ENCODE measurements at places on chromosomes 6 and 20.
A peak's percentile ranks its signal among the peaks of the same experiment; 100 is the strongest.

DNA sequence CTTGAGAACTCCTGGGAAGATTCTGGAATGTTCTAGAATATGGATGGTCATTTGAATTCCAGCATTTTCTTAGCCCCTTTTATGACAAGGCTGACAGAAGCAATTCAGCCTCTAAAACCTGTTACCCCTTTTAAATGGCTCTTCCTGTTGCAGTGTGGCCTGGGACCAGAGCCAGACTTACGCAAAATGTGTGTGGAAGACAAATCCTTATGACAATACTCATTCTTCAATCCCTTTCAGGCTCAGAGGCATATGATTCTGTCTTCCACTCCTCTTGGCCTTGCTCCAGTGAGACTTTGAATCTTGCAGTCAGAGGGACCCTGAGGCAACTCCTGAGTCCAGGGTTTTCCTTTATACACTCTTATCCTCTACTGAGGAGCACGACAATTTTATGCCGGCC, 287.0 kb downstream of the CLIC5 start:
- no peak for DNase-seq

- DNase-seq, result no peak
Measured at GRCh38 chr20:57818418-57819181, 108.8 kb upstream of the PMEPA1 start.

GRCh38 chr6:97812940-97813339, 529.9 kb upstream of the MMS22L start:
- DNase-seq, result no peak

GRCh38 chr6:113723182-113723581, 134.0 kb upstream of the MARCKS start:
- no peak for DNase-seq

- no peak for DNase-seq
Measured at GRCh38 chr6:162124710-162125435, 602.7 kb downstream of the PRKN start.

GRCh38 chr20:36216314-36217025, 19.8 kb upstream of the AAR2 start:
- DNase-seq, result no peak

- DNase-seq, result no peak
Measured at GRCh38 chr6:97586344-97586743, 303.3 kb upstream of the MMS22L start.

- peak; percentile 64 for DNase-seq
Measured at GRCh38 chr20:4946986-4947385, 54.3 kb downstream of the SLC23A2 start.

DNA sequence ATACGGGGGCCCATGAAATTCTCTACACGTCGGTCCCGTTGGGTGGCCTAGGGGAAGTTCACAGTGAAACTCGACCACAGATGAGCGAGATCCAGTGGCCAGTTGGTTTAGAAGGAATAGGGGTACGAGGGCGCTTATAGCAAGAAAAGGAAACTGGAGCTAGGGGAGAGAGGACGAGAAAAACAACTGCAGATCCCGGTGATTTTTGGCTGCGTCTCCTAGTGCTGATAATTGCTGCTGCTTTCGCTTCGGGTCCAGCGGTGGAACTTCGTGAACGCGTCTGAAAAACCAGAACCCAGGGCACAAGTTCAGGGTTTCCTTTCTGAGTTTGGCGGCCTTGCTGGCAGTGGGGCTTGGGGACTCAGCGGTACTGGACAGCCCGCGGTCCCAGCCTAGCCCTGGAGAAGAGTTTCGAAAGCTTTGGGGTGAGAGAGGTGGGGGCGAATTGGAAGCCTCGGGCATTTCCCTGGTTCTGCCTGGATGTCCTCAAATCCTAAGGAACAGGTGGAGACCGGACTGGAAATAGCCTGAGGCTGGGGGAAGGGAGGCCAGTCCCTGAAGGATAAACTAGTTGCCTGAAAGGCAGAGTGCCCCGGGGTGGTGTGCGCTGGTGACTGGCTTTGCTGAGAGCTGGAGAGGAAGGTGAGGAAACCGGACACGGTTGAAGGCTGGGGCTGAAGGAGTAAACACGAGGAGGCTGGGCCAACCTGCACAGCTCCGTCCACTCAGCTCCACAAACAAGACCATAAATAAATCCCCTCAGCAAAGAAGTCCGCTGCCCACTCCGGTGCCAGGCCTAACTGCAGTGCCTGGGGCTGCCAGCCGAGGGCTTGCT, 793 bp downstream of the GMPR start:
- no peak for DNase-seq

DNA sequence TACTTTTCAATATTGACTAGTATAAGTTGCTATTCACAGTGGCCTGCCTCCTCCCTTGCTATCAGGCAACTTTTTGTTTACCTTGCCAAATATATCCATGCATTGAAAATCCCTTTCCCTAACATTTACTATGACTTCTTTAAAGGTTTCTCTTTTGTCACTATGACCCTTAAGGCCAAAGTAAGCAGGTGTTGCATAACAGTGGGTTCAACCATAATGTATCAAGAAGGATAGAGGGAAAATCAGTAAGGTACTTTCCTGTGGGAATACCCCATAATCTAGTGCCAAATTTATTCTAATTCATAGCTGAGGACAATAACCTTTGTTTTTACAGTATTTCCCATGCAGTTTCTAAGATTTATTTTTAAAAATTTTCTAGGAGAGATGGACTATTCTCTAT, 527.6 kb downstream of the CDKAL1 start:
- DNase-seq, result no peak

DNA sequence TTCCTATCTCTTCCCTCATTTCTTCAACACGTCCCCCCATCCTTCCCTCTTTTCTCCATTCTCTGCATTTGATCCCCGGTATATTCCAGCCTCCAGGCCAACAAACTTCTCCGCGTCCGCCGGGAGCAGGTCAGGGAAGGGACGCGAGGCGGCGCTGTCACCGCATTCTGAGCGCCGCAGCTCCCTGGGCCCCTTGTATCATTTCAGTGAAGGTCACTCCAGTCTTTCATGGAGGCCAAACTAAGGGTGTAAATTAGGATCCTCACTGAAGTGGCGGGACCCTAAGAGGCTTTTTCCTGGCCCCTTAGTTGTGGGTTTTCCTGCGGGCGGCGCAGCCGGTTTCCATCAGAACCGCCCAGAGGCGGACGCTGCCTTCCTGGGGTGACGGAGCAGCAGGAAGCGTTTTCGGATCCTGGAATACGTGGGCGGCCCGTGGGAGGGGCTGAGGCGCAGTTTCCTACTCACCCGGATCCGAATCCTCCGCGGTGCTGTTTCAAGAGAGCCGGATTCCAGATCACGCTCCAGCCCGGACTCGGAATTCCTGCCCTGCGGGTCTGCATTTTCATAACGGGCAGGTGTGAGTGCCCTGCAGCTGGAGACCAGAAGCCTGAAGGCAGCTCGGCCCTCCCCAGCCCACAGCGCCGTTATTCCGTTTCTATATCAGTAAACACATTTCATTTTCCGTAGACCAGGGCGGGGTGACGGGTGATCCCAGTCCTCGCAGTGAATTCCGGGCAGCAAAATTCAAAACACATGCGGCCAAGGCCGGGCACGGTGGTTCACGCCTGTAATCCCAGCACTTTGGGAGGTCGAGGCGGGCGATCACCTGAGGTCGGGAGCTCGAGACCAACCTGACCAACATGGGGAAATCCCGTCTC, 3.6 kb upstream of the MICA start:
- DNase-seq, result peak; percentile 71

GRCh38 chr6:76866091-76866915, 597.0 kb downstream of the HTR1B start:
- DNase-seq, result no peak

DNA sequence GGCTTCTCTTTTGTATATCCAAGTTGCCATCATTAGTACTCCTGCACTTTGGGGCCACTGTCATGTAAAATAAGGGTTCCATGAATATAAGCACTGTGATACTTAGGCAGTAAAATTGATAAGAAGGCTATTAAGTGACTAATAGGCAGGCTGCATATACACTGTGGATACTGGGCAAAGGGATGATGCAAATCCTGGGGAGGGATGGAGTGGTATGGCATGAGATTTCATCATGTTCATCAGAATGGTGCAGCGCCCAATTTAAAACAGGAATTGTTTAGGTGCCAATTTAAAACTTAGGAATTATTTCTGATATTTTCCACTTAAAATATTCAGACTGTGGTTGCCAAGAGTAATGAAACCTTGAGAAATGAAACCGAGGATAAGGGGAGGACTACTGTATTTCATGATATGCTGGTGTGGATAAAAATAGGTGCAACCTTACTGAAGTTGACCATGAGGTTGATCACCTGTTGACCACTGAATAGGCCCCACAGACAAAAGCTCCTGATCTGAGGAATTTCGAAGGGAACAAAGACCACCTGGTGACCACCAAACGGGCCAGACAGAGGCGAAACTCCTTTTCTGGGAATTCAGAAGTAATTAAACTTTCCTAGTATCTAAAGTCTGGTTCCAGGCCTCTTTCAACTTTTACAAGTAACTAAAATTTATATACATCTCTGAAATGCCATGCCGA, 4.9 kb upstream of the TRIM39 start:
- DNase-seq, result no peak

DNA sequence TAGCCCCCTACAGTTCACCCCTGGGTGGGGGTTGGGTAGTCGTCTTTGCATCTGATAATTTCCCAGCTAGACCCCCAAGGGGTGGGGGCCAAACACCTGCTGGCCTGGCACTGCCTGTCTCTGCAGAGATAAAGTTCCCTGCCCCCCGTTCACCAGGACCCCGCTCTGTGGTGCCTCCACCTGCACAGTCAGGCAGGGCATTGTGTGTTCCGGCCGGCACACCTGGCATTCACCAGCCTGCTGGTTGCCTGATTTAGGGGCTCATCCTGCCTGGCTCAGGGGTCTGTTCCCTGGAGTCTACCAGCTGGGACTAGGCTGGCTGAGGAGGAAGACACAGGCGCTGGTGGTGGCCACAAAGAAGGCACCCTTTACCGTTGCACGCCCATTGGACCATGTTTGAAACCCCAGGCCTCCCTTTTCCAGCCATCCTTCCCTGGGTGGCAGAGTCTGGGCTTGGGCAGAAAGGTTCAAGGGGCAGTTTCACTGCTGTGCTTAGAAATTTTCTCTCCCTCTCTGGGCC, 30.8 kb upstream of the SCRT2 start:
- DNase-seq, result no peak

GRCh38 chr6:71665931-71666330, 220.4 kb upstream of the RIMS1 start:
- no peak for DNase-seq

GRCh38 chr6:142474531-142475289, 172.9 kb downstream of the ADGRG6 start:
- peak; percentile 38 for DNase-seq

- DNase-seq, result no peak
Measured at GRCh38 chr6:100491952-100492670, 27.4 kb upstream of the SIM1 start.

All from GM10248 (cell line).